ENCODE measurements at places on chromosomes 13 and 19.

DNA sequence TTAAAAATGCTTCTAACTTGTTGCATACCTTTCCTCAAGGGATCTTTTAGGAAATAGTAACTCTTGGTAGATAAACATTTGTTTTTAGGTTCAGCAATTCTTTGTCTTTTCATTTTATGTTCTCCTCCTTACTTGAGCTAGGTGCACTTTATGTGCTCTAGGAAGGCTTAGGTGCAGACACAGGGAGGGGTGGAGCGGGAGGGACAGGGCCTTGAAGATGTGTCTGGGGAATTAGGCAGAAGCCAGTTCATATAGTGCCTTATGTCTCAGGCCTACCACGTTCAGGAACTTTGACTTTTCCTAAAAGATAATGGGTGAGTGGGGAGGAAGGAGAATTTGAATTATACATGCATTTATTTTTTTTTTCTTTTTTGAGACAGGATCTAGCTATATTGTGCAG, 37.7 kb downstream of the IRS2 start:
- no peak for DNase-seq

DNA sequence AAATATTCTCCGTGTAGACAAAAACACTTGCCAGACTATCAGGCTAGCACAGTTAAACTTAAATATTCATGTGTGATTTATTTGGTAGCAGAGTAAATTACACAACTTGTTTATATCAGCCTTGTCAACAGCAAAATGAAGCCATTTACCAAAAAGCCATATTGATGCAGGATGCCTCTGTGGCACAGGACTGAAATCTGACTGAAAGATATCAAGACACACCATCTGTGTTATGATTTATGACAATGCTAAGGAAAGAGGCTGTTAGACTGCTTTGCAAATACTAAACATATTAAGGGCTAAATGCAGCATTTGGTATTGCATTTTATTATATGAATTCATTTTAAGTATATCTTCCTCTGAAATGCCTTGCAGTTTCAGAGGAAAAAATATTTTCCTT, 44.8 kb upstream of the FNDC3A start:
- DNase-seq = no peak

DNA sequence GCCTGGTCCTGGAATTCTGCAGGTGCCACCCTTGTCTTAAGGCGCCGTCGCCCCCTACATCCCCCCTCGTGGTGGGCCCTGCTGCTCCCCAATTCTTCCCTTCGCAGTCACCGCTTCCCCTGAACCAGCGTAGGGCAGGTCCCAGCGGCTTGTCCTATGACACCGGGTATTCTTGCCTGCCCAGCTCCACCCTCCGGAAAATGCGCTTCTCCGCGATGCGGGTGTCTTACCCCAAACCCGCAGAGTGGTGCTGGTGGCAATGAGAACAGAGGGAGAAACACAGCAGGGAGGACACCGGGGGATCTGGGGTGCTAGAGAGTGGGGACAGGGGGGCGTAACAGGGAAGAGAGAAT, 9.0 kb downstream of the ZNF808 start:
- peak; percentile 47 for DNase-seq

GRCh38 chr13:39397896-39398265, 205.1 kb downstream of the LHFPL6 start:
- no peak for DNase-seq

GRCh38 chr19:51108805-51109146, 567 bp upstream of the CTU1 start:
- no peak for DNase-seq

GRCh38 chr19:15200553-15201364, at the start of gene NOTCH3:
Gene NOTCH3, minus strand, starts transcription at chr19:15200995. Its CDS starts 90 bp downstream, at chr19:15200905.
- no peak for DNase-seq

GRCh38 chr13:77113496-77113895, 86.5 kb upstream of the FBXL3 start:
- no peak for DNase-seq

GRCh38 chr13:72453161-72453560, 274.3 kb downstream of the MZT1 start:
- DNase-seq = no peak

DNA sequence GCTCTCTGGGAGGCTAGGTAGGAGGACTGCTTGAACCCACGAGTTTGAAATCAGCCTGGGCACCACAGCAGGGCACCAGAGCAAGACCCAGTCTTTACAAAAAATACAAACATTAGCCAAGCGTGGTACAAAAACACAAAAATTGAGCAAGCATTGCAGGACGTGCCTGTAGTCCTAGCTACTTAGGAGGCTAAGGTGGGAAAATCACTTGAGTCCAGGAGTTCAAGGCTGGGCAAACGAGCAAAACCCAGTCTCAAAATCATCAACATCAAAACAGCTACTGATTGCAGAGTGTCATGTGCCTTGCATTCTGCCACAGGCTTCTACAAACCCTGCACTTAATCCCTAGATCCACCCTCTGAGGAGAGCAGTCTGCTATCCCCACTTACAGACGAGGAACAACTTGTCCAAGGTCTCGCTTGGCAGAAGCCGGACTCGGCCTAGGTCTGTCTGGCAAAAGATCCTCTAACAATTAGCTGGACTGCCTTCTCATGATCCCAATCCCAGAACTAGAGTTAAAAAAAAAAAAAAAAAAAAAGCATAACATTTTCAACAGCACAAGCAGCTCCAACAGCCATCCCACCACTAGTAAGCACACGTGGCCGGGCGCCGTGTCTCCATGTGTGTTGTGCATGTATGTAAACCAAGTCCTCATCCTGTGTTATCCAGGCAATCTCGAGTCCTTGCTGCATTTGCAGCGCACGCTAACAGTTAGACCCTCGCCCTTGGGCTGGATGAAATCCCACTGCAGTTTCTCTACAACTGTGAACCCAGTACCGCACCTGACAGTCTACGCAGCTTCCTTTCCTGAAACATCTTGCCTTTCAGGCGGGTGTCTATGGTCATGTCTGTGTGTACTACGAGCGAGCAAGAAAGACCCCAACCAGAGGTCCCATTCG, 2.0 kb downstream of the PPP6R1 start:
- no peak for DNase-seq

- DNase-seq = no peak
Measured at GRCh38 chr19:14560776-14561108, 11.1 kb downstream of the NDUFB7 start.

- DNase-seq = no peak
Measured at GRCh38 chr19:28297586-28298157, 915.3 kb downstream of the UQCRFS1 start.

DNA sequence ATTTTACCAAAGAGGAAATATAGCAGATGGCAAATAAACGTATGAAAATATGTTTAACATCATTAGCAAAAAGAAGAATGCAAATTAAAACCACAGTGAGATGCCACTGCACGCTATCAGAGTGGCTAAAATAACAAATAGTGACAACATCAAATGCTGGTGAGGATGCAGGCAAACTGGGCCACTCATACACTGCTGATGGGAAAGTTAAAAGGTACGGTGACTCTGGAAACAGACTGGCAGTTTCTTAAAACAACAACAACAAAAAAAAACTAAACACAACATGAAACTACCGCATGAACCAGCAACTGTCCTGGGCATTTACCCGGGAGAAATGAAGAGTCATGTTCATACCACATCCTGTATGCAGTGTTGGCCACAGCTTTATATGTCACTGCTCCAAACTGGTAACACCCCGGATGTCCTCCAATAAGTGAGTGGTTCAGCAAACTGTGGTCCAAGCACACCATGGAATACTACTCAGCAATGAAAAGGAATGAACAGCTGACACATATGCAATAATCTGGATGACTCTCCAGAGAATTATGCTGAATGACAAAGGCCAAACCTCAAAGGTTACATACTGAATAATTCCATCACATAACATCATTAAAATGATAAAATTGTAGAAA, 22.3 kb downstream of the EPS15L1 start:
- peak; percentile 38 for DNase-seq

- no peak for DNase-seq
Measured at GRCh38 chr13:98650396-98651107, 73.6 kb upstream of the STK24 start.

DNA sequence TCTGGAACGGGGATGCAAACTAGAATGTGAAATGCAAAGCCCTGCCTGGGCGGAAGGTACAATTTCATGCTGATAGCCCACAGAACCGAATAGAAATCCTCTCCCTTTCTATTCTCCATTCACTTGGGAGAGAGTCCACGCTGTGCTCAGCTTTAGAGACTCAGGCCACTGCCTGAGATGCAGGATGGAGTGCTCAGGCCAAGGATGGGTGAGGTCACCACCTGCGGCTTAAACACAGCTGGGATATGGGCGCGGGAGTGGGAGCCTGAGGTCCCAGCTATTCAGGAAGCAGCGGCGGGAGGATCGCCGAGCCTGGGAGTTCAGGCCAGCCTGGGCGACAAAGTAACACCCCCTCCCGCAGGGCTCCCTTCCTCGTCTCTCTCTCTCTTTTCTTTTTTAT, 446 bp upstream of the ZNF83 start:
- DNase-seq = no peak

- DNase-seq = no peak
Measured at GRCh38 chr13:76455960-76456359, 430.2 kb downstream of the KCTD12 start.

Data from activated T-helper 2 cell treated with anti-CD3 and anti-CD28 coated beads, Interferon-gamma antibody, Interleukin-2, Interleukin-4, amounts not matched to agents 10 μg/mL and 5 μg/mL and 100 μg/mL, durations not matched to agents 14 hours and 24 hours and 36 hours (primary cell).